Stimulated activated CD4-positive, alpha-beta T cell treated with anti-CD3 and anti-CD28 coated beads, Interleukin-1b, Interleukin-23, amount 100 ng/mL, for 4 hours (primary cell): ENCODE measurements at places on chromosomes 3 and 15.

DNA sequence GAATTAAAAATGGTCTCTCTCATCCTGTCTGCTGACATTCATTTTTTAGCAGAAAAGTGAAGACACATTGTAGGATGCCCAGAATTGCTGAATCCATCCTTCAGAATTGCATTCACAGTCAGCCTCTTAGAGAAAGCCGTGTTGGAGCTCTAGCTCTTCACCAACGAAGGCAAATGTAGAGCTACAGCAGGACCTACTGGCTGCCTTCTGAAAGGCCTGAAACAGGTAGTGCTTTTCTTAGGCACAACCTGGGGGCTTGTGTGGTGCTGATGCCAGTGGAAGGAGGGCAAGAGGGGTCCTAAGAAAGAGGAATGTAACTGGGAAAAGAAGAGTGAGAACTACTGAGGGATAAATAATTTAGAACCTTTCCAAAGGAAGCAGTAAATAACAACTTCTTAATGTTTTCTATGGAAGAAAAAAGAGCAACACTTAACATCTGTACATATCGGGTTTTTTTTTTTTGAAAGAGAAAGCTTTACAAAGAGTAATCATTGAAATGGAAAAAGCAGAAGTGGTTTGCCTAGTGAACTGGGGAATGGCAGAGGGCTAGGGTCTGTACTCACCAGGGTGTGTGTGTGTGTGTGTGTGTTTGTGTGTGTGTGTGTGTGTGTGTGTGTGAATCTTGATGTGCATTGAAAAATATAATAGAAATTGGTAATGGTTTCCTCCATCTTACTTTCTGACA is 297.8 kb downstream of the SATB1 start:
- no peak for DNase-seq

GRCh38 chr3:81998907-81999306 is 237.5 kb upstream of the GBE1 start:
- no peak for DNase-seq

DNA sequence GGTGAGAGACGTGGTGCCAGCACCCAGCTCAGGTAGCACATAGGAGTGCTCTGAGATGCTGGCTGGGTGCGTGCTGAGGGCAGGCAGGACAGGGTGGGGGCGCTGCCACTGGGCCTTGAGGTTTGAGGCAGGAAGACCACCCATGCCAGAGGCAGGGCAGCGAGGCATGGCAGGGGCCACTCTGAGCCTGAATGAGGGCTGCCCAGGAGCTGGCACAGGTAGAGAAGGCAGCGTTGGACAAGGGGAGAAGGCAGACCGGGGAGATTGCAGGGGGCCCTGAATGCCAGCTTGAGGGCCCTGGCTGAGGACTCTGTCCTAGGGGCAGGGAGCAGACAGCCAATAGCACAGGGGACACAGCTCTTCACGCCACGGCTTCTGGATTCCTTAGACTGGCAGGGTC is 50.2 kb downstream of the ADAMTS7 start:
- DNase-seq, result no peak

GRCh38 chr15:60551781-60552161 is 72.8 kb upstream of the ICE2 start:
- DNase-seq, result no peak

DNA sequence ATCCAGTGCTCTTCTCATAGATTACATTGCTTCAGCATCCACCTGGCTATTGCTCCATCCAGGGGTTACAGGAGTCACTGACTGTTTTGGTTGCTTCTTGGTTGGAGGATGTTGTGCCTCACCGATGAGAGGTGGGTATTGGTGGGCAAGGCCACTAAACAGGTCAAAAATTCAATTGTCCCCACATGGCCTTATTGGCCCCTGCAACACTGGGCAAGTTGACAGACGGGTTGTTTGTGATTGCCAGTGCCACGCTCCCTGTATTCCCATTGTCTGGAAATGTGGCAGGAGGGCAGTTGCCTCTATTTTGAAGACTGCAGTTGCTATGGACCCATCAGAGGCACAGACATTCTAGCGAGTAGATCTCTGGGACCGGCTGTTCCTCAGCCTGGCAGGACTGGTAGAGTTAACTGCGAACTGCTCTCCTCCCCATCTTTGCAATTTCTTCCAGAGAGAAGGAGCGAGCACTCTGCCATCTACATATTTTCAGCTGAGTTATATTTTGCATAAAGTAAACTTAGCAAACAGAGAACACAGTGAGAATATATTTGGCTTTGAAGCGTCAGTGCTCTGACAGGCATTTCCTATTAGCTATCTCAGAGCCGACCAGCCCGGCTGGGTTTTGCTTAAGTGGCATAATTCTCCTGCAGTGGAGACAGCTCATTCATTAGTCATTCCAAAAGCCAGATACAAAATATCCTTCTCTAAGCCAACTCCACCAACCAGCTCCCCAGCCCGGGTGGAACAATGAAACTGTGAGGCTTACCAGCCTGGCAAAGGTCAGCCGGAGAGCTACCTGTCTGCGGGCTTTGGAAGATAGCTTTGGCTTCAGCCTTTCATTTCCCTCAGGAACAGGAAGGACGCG is 26.0 kb upstream of the MAGEF1 start:
- no peak for DNase-seq

DNA sequence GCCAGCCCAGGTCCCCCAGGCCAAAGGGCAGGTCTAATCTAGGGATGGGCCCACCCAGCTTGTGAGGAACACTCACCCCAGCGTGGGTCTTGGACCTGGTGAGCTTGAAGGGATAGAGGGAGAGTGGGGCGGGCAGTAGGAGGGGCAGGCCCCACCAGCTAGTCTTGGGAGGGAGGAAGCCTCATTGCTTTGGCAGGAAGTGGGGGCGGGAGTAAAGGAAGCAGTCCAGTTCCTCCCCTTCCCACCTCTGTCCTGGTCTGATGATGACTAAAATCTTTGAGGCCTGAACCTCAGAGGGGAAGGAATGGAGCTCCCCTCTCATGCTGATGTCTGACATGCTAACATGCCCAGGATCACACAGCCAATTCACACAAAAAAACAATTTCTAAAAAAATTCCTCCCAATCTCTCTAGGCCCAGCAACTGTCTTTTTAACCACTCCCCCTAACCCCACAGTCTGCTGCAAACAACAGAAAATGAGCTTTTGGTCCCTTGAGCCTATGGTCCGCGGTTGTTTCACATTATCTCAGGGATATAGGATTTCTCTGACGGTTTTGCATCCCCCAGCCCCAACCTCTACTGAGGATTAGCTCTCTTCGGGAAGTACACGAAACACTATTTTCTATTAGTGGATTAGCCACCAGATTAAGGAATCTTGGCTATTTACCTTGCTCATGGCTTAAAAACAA is 30.7 kb upstream of the DUSP7 start:
- DNase-seq, result no peak

GRCh38 chr3:101379658-101380376 is 59.4 kb upstream of the IMPG2 start:
- no peak for DNase-seq

- DNase-seq, result no peak
These were observed 456.6 kb downstream of the SHQ1 start for GRCh38 chr3:72391659-72392058.

GRCh38 chr3:72586694-72587093 is 261.6 kb downstream of the SHQ1 start:
- no peak for DNase-seq

GRCh38 chr3:129239991-129240390 is 9.4 kb upstream of the COPG1 start:
- DNase-seq, result no peak

DNA sequence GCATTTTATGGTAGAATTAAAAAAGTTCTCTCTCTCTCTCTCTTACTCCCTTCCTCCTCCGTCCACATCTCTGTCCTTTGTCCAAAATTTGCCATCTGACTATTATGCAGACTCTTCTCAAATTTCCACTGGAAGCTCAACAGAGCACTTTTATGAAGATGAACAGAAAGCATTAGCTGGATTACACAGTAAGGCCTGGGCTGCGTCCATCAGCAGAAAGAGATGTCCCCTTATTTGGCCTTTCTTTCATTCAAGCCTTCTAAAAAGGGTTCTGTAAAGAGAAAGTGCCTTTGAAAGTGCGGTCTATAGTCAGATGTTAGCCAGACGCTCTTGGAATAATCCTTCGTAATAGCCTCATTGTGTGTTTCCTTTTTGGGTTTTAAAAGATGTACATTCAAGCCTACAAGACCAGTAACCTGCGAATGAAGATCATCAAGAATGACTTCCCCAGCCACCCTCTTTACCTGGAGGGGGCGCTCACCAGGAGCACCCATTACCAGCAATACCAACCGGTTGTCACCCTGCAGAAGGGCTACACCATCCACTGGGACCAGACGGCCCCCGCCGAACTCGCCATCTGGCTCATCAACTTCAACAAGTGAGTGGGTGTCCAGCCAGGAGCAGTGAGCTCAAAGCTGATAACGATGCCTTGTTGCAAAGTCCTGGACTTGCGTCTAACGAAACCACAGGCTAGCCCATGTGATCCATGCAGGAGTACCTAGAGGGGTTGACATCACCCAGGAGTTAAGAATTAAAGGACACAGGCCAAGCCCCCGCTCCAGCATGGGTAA is 53.1 kb downstream of the MESD start:
- DNase-seq, result no peak

DNA sequence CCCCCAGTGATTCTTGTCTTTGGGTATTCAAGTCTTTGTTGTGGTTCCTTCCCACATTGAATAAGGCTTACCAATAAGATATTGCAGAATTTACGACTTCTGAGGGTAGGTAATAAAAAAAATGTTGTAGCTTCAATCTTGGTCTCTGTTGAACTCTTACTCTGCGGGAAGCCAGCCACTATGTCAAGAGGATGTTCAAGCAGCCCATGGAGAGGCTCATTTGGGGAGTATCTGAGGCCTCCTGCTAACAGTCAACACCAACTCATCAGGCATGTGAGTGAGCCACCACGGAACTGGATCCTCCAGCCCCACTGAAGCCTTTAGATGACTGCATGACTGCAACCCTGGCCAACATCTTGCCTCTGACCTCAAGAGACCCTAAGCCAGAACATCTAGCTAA is 3.2 kb upstream of the TBC1D23 start:
- no peak for DNase-seq

- DNase-seq, result no peak
These were observed 464.0 kb upstream of the CCDC54 start for GRCh38 chr3:106913111-106913698.

- DNase-seq, result no peak
These were observed 404.4 kb upstream of the MDFIC2 start for GRCh38 chr3:70716832-70717231.

- no peak for DNase-seq
These were observed 37.5 kb downstream of the NBEAL2 start for GRCh38 chr3:47016934-47017435.

- no peak for DNase-seq
These were observed 350.8 kb downstream of the GRM7 start for GRCh38 chr3:7211740-7212139.

DNA sequence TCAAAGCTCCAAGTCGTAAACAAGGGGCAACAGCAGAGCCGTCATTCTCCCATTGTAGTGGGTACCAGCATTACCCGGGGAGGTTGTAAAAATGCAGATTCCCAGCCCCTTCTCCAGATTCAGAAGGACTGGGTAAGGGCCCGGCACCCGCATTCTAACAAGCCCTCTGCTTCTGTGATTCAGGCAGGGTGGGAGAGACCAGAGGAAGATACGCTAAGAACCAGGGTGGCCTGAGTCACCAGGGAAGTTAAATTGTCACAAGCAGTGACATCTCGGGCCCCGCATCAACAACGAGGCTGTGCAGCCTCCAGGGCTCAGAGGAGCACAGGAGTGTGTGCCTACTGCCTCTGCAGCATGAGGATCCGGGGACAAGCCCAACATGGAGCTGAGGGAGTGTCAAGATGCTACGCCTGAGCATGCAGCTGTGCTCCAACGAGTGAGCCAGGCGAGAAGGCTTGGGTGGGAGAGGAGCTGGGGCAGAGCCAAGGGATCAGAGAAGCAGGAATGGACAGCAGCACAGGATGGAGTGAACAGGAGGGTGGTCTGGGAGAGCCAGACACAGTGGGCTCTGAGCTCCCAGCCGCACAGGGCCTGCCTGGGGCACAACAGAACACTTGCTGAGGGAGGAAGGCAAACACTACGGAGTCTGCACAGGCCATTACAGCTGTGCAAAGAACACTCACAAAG is 68.5 kb downstream of the CPN2 start:
- no peak for DNase-seq

- no peak for DNase-seq
These were observed 123.1 kb upstream of the UMPS start for GRCh38 chr3:124607163-124607562.

GRCh38 chr3:4043867-4044575 is 244.8 kb downstream of the LRRN1 start:
- no peak for DNase-seq
